Activated CD8-positive, alpha-beta memory T cell treated with anti-CD3 and anti-CD28 coated beads, Interleukin-2, amount 10 ng/mL, durations not matched to agents 7 days and 5 days (primary cell): ENCODE measurements at places on chromosomes 13 and 19.

DNA sequence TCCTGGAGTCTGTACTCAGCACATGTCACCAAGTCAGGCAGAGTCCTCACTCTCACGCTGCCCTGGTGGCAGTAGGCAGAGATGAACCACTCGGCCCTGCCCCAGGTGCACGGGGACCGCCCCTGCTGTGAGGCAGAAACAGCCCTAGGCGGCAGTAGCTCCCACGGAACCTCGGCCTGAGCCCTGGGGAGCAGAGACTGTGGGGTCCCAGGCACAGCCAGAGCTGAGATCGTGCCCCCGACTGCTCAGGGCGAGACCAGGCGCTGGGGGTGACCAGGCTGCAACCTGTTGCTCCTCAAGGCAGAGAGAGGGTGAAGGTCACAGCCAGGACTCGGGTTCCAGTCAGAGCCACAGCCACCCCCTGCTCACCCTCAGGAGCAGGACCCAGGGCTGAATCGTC, 34.9 kb downstream of the AP1M1 start:
- DNase-seq = no peak

DNA sequence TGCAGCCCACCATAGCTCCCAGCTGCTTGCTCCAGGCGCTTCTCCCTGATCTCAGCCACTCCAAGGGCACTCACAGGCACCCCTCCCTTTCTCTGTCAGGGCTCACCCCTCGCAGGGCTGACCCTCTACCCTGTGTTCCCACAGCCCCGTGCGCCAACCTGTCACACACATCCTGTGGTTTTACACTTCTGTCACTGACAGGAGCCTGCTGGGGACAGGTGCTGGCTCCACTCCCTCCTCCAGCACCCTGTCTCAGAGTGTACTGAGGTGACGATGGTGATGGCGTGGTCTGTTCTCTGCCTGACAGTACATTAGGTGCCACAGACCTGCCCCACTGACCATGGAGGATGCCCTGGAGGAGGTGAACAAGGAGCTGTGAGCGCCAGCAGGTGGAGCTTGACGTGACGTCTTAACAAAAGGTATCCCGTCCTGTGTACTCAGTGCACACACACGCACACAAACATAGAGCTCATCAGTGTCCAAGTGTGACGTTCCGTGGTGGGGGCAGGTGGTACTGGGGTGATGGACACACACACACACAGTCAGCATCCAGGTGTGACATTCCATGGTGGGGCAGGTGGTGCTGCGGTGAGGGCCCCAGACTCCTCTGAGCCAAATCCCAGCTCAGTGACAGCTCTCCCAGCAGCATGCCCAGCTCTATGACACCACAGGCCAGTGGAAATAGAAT, 20.9 kb downstream of the C19orf44 start:
- no peak for DNase-seq

GRCh38 chr13:40101708-40102359, 446.4 kb downstream of the COG6 start:
- DNase-seq = no peak

GRCh38 chr13:83825676-83826075, 56.6 kb downstream of the SLITRK1 start:
- DNase-seq = no peak

DNA sequence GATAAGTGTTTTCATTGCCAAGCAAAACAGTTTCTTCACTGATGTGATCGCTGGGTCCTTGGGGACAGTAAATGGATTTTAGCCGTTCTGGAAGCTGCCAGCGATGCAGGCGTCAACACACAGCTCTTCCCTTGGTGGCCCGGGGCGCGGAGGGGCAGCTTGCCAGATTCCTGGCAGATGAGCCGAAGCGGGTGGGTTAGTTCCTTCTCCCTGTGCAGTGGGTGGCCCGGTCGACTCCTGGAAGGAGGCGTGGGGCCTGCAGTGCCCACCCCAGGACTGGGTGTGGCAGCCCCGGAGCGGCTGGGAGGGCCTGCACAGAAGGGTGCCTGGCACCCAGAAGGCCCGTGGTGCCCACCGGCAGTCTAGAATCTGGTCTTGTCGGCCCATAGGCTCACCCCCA, 69.0 kb downstream of the KDM4B start:
- DNase-seq = no peak

DNA sequence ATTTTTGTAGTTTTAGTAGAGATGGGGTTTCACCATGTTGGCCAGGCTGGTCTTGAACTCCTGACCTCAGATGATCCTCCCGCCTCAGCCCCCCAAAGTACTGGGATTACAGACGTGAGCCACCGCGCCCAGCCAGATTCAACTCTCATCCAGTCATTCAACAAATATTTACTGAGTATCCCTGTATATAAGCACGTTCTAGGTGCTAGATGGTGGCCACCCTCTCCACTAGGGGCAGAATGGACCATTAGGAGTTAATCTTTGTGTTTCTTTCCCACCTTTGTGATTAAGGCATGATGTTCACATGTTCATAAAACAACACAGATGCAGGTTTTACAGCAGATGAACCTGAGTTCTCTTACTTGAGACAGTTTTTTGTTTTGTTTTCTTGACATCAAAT, 7.3 kb downstream of the SHKBP1 start:
- no peak for DNase-seq

DNA sequence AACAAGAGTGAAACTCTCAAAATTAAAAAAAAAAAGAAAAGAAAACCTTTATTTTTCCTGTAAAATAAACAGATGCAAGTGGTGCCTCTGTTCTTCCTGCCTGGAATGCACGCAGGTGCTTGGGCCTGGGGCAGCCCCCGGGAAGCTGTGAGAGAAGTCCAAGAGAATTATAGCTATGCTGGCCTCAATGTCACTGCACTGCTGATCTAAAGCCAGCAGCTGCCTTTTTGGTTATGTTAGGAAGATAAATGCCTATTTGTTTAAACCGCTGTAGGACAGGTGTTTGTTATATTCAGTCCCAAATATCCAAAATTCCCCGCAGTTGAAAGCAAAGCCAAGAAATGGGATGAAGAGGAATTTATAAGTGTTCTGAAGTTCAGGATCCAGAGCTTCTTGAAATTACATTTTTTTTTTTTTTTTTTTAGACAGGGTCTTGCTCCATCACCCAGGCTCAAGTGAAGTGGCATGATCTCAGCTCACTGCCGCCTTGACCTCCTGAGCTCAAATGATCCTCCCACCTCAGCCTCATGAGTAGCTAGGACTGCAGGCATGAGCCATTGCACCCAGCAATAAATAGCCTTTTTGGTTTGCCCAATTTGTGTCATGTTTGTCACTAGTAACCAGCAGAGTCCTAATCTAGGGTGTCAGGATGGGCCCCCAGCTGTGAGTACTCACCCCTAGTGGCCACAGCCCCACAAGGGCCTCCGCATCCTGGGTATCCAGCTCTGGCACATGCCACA, 2.2 kb downstream of the RINL start:
- no peak for DNase-seq
